Naive thymus-derived CD4-positive, alpha-beta T cell (primary cell): ENCODE measurements at places on chromosomes 1 and 21. TPM values are rescaled to one million over a fixed set of nuclear protein-coding genes. Genes with fewer than 3 reads are reported as not detected.

Gene CLIC6
- total RNA-seq, result 0.34 TPM

Gene B3GALT5
- not detected for total RNA-seq

Gene ASTN1
- total RNA-seq, result 0.07 TPM in 1 of 2 replicates, not detected in the other

Gene DDX59
- total RNA-seq, result 26.1 TPM

Gene VAV3
- total RNA-seq, result 2.8 TPM

GRCh38 chr1:170221031-170221430 is 75.3 kb downstream of the NTMT2 start:
- H3K27me3 ChIP-seq, result no peaks in the 10 kb centered on the region
- no peak overlapping the region for H3K27ac ChIP-seq
- no peaks in the 10 kb centered on the region for H3K36me3 ChIP-seq
- no peaks in the 10 kb centered on the region for H3K4me1 ChIP-seq
- no peak for DNase-seq
- H3K4me3 ChIP-seq, result no peak overlapping the region

GRCh38 chr1:93522721-93523120 is 74.8 kb downstream of the FNBP1L start:
- H3K27me3 ChIP-seq, result no peaks in the 10 kb centered on the region
- no peak overlapping the region for H3K4me3 ChIP-seq
- H3K36me3 ChIP-seq, result no peaks in the 10 kb centered on the region
- no peak for DNase-seq

DNA sequence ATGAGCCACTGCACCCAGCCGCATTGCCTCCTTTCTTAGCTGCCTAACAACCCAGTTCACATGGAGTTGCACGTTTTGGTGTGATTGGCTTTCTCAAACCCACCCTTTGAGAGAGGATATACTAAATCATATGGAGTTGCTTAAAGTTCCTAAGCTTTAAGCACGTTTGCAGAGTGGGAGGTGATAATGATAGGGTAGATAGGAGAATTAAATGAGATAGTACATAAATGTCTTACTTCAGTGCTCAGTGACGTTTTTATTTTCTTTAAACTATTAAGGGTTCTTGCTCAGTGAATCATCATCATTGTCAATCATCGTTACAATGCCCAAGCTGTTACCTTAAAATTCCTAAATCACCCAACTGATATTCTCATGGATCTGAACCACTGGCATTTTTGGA is 2.9 kb upstream of the SH3D21 start:
- H3K27ac ChIP-seq, result no peak overlapping the region
- H3K4me3 ChIP-seq, result no peak overlapping the region
- peaks cover 6% of the 10 kb centered on the region for H3K36me3 ChIP-seq
- DNase-seq, result no peak
- no peaks in the 10 kb centered on the region for H3K4me1 ChIP-seq
- no peaks in the 10 kb centered on the region for H3K27me3 ChIP-seq

GRCh38 chr1:232844791-232845190 is 39.6 kb downstream of the MAP10 start:
- no peak overlapping the region for H3K27ac ChIP-seq
- H3K36me3 ChIP-seq, result no peaks in the 10 kb centered on the region
- H3K27me3 ChIP-seq, result no peaks in the 10 kb centered on the region
- DNase-seq, result no peak

DNA sequence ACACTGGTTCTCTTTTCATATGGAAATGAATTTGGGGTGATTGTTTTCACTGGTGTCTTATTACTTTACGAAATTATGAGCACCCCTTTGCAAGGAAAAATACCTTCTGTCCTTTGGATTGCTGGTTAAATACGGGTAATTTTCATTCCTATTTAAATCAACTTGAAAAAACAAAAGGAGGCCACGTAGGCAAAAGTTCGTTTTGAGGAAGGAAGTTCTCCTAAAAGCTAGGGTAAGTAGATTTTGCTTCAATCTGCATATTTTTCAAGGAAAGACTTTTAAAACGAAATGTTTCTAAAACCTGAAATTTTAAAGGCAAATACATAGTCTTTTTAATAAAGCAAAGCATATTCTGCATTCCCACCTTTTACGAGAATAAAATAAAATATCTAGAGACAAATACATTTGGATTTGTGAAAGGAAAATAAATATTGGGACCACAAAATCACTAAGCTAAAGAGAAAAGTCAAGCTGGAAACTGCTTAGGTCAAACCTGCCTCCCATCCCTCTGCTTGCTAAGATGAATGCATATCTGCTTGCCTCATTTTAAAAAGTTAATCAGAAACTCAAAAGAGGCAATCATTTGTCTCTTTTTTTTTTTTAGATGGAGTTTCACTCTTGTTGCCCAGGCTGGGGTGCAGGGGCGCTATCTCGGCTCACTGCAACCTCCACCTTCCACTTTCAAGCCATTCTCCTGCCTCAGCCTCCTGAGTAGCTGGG is 70.9 kb upstream of the ETS2 start:
- H3K27ac ChIP-seq, result no peak overlapping the region
- DNase-seq, result no peak

DNA sequence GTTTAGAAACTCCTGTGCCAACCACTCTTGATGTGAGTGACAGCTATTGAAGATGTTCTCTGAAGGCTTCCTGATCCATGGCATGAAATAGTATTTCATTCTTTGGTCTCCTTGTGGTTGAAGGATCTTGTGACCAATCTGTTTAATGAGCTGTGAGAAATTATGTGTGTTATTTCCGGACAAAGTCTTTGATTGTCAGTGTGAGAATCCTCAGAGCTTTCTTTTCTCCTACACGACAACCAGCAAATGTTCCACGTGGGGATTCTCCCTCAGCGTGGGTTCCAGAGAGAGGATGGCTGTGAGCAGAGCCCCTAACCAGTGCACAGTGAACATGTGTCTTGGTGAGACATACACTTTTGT is 45.0 kb upstream of the HOOK1 start:
- H3K27me3 ChIP-seq, result no peaks in the 10 kb centered on the region
- DNase-seq, result no peak
- no peaks in the 10 kb centered on the region for H3K36me3 ChIP-seq
- H3K27ac ChIP-seq, result no peak overlapping the region

DNA sequence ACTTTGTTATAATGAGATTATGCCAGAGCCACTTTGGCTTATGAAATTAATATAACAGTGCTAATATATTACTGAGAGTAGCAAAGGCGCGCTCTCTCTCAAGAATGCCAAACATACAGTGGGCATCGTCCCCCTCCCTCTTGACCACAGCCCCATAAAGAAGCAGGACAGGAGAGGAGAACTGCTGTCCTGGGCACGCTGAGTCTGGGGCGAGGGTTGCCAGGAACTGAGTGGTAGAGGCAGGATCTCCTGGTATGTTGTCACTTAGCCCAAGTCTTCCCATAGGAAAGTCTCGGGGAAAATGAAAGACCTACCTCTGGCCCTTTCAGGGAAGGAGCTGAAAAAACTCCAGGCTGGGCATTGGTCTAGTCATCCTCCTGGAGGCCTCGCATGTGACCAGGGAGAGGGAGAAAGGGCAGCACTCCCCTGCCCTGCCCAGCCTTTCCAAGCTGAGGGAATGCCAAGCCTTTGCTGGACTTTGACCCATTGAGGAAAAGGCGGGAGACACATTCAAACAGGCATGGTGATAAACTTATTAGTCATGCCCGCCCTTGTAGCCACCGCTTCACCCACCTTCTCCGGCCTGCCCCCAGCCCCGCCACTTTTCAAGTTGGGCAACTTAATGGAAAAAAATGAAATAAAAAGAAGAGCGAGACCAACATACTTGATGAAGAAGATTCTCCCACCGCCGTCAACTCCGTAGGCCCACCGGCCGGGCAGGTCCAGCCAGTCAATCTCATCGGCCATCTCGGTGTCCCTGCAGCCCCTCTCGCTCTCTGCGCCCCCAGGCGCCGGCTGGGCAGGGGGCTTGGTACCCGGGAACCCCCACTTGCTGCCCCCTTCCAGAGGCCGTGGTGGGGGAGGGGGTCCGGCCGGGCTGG is 17.4 kb upstream of the PLEKHA6 start:
- no peak for DNase-seq
- H3K36me3 ChIP-seq, result no peaks in the 10 kb centered on the region
- no peak overlapping the region for H3K27ac ChIP-seq
- peaks cover 4% of the 10 kb centered on the region for H3K4me1 ChIP-seq
- H3K4me3 ChIP-seq, result peak overlapping the region; percentile 70
